ENCODE measurements at places on chromosomes 11 and 22. TPM values are rescaled to one million over a fixed set of nuclear protein-coding genes. Genes with fewer than 3 reads are reported as not detected.

DNA sequence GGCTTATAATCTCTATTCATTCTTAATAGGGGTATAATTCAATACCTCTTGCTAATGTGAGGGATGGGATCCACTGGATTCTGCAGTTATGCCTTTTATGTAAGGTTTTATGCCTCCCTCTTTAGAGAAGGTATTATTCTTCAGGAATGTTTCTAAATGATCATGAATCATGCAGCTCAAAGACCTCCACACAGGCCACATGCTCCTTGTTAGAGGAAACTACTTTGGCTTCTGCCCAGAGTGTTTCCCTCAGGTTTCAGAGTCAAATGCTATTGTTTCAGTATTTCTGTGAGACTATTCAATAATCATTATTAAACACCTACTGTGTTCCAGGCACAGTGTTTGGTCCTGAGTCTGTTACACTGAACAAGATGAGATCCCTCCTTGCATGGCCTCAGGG, 115.9 kb downstream of the RAB38 start:
- H3K4me3 ChIP-seq = no peak overlapping the region
- H3K4me1 ChIP-seq = no peaks in the 10 kb centered on the region
- H3K27ac ChIP-seq = no peak overlapping the region
- no peaks in the 10 kb centered on the region for H3K27me3 ChIP-seq
- DNase-seq = no peak

DNA sequence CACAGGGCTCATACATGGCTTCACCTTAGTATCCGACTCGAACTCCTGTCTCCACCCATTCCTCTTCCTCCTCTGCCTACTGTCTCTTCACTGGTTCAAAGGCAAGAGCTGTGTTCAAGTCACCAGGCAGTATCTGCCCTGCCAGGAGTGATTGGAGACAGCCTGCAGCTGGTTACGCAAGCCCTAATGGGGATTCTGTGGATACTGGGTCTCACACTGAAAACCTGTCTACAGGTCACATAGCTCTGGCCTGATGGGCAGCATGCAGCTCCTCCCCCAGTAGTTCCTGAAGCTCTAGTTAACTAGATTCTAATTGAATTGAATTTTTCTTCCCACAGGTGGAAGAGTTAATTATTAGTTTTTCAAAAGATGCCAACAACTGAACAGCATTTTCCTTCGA, 332.2 kb downstream of the TMEM135 start:
- no peak for DNase-seq
- no peaks in the 10 kb centered on the region for H3K4me1 ChIP-seq
- H3K36me3 ChIP-seq = no peaks in the 10 kb centered on the region
- no peak overlapping the region for H3K27ac ChIP-seq
- H3K4me3 ChIP-seq = no peak overlapping the region
- no peaks in the 10 kb centered on the region for H3K27me3 ChIP-seq

SAA2 gene
- total RNA-seq = 7.9 TPM

DNA sequence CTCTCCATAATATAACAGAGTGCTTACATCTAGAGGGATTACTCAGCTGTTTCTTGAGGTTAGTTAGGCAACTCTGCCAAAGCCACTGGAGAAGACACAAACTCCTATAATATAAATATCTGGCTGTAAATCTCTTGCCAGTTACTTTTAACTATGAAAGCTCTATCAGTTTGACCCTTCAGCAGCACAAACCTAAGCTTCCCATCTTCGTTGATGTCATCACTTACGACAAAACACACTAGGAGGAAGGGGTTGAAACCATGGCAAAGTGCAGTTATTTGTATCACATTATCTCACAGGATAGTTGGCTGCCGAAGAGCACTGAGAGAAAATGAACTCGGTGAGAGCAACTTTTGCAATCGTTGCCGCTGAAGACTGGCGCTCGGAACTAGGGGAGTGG, 922.1 kb downstream of the OPCML start:
- no peaks in the 10 kb centered on the region for H3K36me3 ChIP-seq
- H3K4me1 ChIP-seq = no peaks in the 10 kb centered on the region
- no peak overlapping the region for H3K27ac ChIP-seq
- no peak for DNase-seq
- no peaks in the 10 kb centered on the region for H3K27me3 ChIP-seq

ZNF215 gene
- 2.6 TPM for total RNA-seq
